ENCODE measurements at places on chromosomes 6 and 20.
A peak's percentile ranks its signal among the peaks of the same experiment; 100 is the strongest.

- no peak for DNase-seq
Observed at GRCh38 chr6:35475573-35475972, 7.4 kb downstream of the RPL10A start.

DNA sequence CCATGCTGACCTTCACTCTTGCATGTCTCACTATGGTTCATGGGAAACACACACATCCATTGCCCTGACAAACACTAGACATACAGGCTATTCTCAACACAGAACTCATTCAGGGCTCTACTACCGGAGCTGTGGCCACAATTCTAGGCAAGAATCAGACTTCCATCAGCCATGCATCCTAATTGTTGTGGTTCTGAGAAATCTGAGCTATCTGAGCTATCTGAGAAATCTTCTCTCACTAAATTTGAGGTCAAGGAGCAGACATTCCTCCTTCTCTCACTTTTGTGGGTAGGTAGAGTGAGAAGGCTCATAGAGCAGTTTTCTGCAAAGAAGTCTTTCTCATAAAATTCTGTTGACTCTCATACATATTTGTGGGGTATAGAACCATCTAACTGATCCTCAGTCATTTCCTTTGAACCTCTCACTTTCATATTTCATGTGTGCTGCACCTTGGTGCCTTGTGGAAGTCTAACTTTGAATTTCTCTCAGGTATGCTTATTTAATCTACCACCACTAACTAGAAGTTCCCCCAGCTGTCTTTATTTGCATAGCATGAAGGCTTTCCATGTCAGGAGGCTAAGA, 43.6 kb downstream of the ADGRF1 start:
- DNase-seq, result no peak

GRCh38 chr20:21179757-21180156, 53.9 kb downstream of the KIZ start:
- DNase-seq, result no peak

DNA sequence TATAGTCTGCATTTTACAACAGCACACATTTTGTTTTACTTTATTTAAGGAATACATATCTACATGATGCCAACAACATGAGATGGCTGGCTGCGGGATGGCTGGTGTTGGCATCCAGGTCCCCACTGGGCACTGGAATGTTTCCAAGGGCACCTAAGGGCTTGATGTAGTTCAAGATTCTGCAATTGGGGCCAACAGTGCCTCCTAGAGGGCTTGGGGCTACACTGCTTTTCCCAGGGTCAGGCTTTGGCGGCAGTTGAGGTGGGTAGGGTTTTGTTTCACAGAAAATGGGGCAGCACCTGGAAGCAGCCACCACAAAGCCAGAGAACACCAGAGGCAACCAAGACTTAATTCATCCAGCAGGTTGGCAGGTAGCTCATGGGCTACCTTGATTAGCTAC, 202.2 kb upstream of the PRND start:
- DNase-seq, result peak; percentile 32

DNA sequence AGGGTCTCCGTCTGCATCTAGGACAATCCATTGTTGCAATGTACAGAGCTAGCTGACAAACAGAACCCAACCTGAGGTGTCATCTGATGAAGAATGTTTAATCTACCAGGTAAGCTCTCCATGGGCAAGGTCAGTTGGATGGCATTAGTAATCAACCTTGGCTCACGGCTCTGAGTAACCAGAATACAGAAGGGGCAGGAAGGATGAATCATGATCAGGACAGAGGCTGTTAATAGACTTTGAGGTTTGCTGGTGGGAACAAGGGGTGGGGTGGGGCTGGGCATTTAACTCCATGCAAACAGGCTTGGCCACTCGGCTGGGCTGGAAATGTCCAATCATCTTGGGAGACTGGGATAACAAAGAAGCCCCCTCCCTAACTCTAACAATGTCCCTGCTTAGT, 77.1 kb upstream of the MRPS10 start:
- peak; percentile 20 for DNase-seq

- no peak for DNase-seq
Observed at GRCh38 chr6:47665112-47665511, 33.3 kb upstream of the ADGRF4 start.

DNA sequence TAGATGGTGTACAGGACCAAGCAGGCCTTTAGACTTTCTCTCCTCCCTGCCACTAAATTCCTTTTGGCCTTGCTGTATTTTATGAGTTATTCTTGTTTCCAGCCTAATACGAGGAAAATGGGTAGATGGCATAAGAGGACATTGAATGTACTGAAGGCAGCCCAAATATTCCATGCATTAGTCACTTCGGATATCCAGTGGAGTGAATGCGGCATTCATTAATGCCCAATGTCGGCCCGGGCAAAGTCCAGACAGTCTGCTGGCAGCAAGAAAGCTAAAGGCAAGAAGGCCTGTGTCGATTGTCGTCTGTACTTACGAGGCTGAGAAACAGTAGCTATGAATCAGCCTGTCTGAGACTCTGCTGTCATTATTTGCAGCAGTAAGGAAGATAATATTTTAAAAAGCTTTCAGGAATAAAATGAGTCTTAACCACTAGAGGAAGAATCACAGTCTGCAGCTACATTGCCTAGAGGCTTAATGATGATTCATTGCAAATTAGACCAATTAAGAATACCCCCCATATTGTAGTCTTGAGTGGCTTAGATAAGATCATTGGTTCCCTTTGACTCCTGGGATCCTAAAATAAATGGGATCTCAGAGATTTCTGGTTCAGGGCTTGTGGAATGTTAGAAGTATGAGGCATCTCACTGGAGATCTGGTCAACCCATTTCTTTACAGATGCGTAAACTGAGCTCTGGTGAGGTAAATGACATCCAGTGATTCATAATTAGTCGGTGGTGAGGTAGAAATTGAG, 534.1 kb upstream of the JAG1 start:
- no peak for DNase-seq

GRCh38 chr6:66717801-66718200, 1010.8 kb upstream of the EYS start:
- no peak for DNase-seq

DNA sequence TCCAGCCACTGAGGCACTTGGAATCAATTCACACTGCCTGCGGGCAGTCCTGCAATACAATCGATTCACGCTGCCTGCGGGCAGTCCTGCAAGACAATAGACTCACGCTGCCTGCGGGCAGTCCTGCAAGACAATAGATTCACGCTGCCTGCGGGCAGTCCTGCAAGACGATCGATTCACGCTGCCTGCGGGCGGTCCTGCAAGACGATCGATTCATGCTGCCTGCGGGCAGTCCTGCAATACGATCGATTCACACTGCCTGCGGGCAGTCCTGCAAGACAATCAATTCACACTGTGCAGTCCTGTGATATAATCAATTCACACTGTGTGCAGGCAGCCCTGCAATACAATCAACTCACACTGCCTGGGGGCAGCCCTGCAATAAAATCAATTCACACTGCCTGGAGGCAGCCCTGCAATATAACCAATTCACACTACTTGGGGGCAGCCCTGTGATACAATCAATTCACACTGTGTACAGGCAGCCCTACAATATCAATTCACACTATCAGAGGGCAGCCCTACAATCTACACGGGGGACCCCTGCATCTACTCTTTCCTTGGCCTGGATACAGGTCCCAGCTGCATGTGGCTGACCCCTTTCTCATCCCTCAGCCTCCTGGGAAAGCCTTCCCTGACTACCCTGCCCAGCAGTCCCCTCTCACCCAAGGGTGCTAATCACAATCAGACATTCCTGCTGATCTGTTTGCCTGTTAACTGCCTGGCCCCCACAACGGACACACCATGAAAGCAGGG, 10.4 kb downstream of the TAF4 start:
- DNase-seq, result no peak

- no peak for DNase-seq
Observed at GRCh38 chr20:709991-710779, 34.6 kb upstream of the SCRT2 start.

- DNase-seq, result no peak
Observed at GRCh38 chr6:14434916-14435690, 317.5 kb downstream of the CD83 start.

DNA sequence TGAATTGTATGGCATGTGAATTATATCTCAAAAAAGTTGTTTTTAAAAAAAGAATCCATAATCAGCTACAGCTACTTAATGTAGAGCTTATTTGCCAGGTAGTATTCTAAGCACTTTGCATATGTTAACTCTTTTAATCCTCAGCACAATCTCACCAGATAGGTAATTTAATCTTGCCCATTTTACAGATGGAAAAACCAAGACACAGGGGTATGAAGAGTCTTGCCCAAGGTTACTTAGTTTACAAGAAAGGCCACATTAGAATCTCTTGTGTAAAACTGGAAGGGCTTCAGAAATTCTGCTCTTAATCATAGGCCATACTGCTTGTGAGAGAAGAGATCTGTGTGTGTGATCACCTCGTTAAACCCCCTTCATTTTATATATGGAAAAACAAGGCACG, 13.4 kb upstream of the RNF182 start:
- DNase-seq, result no peak

GRCh38 chr6:155147958-155148663, 115.7 kb upstream of the CLDN20 start:
- no peak for DNase-seq

DNA sequence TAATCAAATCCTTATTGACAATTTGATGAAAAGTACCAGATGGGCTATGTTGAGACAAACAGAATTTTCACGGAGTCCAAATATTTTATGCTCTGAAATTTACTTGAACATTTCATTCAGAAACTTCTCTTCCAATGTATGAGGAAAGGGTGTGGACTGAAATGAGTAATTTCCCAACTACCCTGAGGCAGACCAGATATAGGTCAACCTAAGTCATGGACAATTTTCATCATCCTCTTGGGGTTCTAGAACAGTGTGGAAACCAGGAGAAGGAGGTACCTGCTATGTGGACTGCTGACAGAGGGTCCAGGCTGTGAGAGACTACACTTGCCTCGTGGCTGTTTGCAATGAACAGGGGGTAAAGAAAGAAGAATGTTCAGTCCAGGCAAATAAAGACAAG, 323.0 kb downstream of the ESR1 start:
- DNase-seq, result no peak

- DNase-seq, result no peak
Observed at GRCh38 chr20:59573837-59574236, 30.5 kb upstream of the PHACTR3 start.

- DNase-seq, result no peak
Observed at GRCh38 chr6:166563805-166564204, 22.7 kb downstream of the RAMACL start.

DNA sequence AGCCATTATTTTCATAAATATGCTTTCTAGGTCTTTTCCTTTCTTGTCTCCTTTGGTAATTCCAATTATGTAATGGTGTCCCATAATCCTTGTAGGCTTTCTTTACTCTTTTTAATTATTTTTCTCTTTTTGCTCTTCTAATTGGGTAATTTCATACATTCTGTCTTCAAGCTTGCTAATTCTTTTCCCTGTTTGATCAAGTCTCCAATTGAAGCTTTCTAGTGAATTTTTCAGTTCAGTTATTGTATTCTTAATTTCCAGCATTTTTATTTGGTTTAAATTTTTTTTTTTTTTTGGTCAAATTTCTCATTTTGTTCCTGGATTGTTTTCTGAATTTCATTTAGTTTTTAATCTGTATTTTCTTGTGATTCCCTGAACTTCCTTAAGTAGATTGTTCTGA, 74.9 kb upstream of the UST start:
- no peak for DNase-seq

DNA sequence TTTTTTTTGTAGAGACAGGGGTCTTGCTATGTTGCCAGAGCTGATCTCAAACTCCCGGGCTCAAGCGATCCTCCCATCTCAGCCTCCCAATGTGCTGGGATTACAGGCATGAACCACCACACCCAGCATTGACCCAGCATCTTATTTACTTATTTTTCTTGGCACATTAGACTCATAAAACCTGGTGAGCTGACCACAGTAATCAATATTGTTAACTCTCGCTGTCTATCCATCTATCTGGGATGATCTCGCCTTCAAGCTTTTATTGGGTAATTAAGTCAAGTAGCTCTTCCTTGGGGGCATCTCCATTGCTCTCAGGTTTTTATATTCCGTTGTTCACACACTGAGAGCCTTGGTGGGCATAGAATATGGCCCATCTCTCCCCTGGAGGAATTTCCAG, 17.0 kb downstream of the PNPLA1 start:
- no peak for DNase-seq

DNA sequence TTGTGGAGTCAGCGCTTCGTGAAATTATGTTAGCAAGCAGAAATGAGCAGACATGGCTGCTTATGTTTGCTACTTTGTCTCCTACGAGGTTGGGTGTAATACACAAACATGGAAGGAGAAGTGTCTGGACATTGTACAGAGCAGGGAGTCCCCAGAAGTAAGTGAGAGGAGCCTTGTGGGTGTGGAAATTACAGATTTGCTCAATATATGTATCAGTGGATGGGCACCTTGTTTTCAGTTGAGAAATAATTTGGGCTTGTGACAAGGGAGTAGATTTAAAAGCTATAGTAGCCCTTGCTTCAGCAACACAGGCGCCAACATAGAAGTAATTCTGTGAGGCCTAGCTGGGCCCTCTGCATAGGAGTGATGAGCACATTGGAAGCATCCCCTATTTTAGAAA, 49.2 kb downstream of the HECA start:
- no peak for DNase-seq

- DNase-seq, result no peak
Observed at GRCh38 chr20:62274332-62274950, 28.4 kb upstream of the ADRM1 start.

- no peak for DNase-seq
Observed at GRCh38 chr6:24879351-24879750, 56.4 kb downstream of the RIPOR2 start.

DNA sequence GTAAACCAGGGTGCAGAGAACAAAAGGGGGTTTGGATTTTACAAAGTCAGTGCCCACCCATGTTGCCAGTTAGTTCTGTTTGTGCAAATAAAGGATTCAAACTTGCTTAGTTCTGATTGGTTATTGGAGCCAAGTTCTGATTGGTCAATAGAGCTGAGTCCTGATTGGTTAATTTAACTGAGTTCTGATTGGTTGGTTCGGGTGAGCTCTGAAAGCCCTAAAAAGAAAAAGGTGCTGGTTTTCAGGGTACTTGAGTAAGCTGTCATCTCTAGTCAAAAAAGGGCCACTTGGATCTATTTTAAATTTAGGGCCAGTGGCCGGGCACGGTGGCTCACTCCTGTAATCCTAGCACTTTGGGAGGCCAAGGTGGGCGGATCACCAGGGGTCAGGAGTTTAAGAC, 47.6 kb downstream of the SCGN start:
- no peak for DNase-seq

DNA sequence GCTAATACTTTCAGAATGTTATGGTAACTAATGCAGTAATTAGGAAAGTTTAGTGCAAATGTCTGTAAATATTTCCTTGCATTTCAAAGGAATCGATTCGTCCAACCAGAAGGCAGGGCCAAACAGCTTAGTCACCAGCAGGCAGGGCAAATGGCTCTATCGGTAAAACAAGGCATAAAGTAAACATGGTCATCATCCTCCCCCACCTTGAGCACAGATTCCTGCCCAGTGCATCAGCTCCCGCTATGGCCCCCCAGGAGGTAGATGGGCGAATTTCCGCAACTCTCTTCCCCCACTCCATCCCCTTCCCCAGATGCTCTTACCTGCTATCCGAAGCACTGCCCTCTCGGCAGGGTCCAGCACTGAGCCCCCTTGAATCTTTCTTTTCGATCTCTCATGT, 103.8 kb upstream of the BEND6 start:
- DNase-seq, result no peak

Measured in activated CD4-positive, alpha-beta T cell treated with anti-CD3 and anti-CD28 coated beads, Interleukin-2, Interleukin-6, amounts not matched to agents 100 ng/mL and 50 ng/mL, durations not matched to agents 16 hours and 8 hours (primary cell).